RPMI8226 (cell line): ENCODE measurements at places on chromosomes 16 and 17.
A peak's percentile ranks its signal among the peaks of the same experiment; 100 is the strongest.

DNA sequence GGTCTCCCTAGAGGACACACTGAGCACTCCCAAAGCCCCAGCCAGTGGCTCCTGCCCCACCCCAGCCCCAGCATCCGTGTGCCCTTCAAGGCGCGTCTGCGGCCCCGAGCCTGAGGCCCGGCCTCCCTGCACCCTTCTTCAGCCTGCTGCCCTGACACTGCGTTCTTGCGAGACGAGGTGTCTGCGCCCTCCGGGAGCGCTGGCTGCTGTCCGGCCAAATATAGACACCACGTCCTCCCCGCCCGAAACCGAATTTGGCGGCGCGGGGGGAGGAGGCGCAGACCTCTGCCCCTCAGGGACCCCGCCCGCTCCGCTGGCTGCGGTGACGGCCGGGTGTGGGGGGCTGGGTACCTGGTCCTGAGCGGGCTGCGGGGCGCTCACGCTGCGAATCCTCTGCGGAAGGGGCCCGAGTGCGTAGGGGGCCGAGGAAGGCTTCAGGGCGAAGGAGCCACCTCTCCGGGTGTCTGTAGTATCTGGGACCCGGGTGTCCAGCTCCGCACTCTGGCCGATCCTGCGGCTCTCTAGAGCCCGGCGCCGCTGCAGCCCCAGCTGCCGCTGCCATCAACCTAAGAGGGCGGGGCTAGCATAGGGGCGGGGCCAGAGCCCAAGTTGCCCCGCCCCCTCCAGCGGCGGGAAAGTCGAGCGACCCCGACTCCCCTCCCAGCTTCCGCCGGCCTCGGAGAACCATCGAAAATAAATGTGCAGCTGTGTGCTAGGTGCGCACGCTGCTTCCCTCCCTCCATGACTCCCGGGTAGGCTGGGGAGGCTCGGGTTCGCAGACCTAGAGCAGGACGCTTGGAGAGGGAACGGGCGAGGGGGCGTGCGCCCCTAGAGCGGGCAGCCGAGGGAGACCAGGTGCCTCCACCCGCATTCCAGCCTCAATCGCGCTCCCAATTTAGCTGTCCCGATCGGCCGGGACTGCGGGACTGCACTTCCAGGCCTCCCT is at the start of gene CORO6:
Gene CORO6 (minus strand): TSS at position 576 of the 946 bp plus-strand sequence. CDS start 1,491 bp downstream, outside the sequence.
- DNase-seq: peak; percentile 52

DNA sequence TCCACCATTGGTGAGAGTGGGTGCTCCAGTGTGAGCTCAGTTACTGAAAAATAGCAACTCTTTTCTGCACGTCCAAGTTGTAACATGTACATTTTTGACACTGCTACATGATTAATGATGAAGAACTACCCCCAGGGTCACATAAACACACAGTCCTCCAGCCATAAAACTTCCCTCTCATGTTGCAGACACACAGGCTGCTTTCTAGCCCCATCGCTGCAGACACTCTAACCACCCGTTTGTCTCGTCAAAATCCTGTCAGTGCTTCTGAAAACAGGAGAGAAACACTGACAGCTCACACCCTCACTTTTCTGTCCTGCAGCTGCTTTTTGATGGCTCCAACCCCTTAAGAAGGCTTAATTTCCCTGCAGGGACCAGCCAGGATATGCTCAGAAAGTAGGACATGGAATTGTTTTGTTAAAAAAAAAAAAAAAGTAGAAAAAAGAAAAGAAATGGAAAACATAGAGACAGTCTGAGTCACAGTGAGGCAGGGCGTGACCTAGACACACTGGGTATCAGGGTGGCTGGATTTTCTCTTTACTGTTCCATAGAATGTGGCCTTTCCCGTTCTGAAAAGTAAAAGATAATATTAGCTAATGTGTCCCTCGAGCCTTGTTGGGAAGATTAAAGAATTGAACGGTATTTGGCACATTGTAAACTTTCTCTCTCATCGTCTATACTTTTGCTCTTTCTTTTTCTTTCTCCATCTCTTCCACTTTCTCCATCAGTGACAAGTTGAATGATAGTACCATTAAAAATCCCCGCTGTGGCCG is 20.7 kb upstream of the CCL5 start:
- no peak for DNase-seq

GRCh38 chr16:29694384-29695195 is 15.6 kb downstream of the QPRT start:
- DNase-seq: no peak

GRCh38 chr17:72192800-72193192 is 72.0 kb downstream of the SOX9 start:
- no peak for DNase-seq

DNA sequence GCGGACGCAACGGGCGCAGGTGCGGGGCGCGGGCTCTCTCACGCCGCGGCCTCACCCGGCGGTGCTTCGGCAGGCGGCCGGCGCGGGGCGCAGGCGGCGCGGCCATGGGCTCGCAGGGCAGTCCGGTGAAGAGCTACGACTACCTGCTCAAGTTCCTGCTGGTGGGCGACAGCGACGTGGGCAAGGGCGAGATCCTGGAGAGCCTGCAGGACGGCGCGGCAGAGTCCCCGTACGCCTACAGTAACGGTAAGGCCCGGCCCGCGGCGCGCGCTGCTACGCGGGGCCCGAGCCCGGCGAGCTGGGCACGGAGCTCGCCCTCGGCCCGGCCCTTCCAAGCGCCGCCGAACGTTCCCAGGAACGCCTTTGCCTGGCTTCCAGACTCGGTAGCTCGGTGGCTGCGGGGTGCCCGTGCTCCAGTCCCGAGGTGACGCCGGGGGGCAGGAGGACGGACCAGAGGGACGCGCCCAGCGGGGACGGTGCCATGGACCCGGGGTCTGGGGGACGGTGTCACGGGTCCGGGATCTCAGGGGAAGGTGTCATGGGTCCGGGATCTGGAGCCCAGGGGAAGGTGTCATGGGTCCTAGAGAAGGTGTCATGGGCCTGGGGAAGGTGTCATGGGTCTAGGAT is 435 bp downstream of the RAB40C start:
- no peak for DNase-seq

- no peak for DNase-seq
These were observed 24.0 kb downstream of the ZFHX3 start for GRCh38 chr16:73023752-73024570.
